Stimulated activated CD8-positive, alpha-beta memory T cell treated with anti-CD3 and anti-CD28 coated beads, Interleukin-4, amount 100 ng/mL, for 1 hour (primary cell): ENCODE measurements at places on chromosomes 7 and 10.

DNA sequence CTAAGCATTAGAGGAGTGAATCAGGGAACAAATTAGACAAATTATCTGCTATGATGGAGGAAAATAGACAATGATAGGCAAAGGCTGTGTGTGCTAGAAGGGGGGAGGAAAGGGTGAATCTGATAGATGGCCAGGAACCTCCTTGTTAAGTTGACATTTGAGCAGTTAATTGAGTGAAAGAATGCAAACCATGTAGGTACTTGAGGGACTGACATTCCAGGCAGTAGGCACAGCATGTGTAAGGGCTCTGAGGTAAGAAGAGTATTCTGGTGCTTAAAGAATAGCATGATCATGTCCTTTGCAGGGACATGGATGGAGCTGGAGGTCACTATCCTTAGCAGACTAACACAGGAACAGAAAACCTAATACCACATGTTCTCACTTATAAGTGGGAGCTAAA is 48.6 kb upstream of the TES start:
- no peak for DNase-seq

- no peak for DNase-seq
Observed at GRCh38 chr10:24370877-24371276, 161.9 kb downstream of the KIAA1217 start.

DNA sequence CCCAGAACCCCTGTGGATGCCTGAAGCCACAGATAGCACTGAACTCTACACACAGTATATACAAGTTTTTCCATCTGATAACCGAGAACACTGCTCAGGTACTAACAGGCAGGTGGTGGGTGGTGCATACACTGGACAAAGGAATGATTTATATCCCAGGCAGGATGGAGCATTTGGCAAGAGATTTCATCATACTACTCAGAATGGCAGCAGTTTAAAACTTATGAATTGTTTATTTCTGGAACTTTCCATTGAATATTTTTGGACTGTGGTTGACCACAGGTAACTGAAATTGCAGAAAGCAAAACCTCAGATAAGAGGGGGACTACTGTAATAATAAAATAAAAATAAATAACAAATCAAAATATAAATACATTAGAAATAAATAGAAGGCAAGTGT is 10.9 kb upstream of the KCNMA1 start:
- no peak for DNase-seq

- no peak for DNase-seq
Observed at GRCh38 chr10:119761106-119761505, 35.3 kb downstream of the INPP5F start.

GRCh38 chr10:18681971-18682411 is 22.8 kb downstream of the ARL5B start:
- DNase-seq = no peak

DNA sequence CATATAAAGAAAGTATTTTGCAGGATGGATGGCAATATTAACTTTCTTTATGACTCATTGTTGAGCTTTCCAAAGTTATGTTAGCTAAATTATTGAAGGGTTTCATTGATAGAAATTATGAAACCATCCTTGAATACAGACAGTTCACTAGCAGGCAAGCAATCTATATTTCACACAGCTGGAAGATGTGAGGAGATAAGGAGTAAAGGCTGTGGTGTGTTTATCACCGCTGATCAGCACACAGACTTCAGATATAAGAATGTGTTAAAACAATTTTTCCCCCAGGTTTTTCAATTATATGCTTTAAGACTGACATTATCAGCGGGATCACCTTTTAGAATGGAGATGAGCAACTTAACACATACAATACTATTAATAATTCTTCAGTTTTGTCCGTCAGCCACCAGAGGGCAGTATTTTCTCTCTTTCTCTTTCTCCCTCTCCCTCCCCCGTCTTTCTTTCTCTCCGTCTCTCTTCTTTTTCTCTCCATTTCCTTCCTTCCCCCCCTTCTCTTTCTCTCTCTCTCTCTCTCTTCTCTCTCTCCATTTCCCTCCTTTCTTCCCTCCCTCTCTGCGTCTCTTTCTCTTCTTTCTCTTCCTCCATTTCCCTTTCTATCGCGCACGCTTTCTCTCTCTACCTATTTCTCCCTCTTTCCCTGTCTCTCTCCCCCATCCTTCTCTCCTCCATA is 62.9 kb upstream of the FAM171A1 start:
- no peak for DNase-seq

GRCh38 chr7:47837826-47838225 is 110.4 kb downstream of the PKD1L1 start:
- no peak for DNase-seq

- no peak for DNase-seq
Observed at GRCh38 chr10:24947304-24948097, 4.9 kb downstream of the PRTFDC1 start.

DNA sequence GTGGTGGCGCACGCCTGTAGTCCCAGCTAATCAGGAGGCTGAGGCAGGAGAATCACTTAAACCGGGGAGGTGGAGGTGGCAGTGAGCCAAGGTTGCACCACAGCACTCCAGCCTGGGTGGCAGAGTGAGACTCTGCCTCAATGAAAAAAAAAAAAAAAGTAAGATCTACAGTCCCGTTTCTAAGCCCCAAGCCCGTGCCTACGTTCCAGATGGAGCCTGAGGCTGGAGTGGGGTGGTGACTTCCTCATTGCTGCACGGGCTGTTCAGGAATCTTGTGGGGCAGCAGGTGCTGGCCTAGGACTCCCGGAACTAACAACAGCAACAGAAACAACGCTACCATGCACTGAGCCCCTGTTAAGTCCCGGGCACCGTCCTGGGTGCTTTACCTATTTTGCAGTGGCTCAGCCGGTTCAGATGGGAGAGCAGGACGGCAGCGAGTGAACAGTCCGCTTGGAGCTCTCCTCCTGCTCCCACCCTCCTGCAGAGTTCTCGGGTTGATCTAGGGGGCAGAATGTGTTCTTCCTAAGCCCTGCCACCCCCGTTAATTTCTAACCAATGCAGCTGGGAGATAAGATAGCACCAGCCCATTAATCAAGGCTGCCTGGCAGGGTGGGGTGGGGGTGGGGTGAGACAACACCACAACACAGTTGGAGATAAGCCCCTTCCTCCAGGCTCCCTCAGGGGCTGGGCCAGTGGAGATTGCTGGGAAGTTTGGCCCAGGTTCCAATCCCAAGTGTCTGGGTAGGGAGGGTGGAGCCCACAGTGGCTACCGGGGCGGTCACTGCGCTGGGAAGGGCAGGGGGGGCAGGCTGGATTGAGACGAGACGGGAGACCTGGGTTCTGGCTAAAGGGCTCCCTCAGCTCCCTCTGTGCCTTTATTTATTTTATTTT is 17.0 kb upstream of the SFRP5 start:
- no peak for DNase-seq
